HTR-8/SVneo (cell line): ENCODE measurements at places on chromosomes 7 and 10.

GRCh38 chr7:134739362-134739761 lies 40.1 kb upstream of the CALD1 start:
- no peak for DNase-seq

GRCh38 chr7:25460433-25460832 lies 232.1 kb upstream of the NPVF start:
- DNase-seq = no peak

DNA sequence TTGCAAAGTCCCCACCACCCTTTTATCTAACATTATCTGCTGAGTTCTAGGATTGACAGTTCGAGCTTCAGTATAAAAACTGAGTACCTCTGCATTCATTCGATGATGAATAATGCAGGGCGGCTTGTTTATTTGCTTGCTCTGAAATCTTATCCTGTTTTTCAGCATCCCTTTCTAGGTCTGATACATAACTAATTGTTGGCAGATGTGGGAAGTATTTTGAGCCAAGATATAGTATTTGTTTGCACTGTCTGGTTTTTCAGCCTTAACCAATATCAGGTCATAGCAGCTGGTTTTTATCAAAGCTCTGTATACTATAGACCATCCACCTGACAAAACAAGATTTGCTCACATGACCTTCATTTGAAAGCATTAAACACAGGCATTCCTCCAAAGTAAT lies 161.4 kb downstream of the TFEC start:
- no peak for DNase-seq

DNA sequence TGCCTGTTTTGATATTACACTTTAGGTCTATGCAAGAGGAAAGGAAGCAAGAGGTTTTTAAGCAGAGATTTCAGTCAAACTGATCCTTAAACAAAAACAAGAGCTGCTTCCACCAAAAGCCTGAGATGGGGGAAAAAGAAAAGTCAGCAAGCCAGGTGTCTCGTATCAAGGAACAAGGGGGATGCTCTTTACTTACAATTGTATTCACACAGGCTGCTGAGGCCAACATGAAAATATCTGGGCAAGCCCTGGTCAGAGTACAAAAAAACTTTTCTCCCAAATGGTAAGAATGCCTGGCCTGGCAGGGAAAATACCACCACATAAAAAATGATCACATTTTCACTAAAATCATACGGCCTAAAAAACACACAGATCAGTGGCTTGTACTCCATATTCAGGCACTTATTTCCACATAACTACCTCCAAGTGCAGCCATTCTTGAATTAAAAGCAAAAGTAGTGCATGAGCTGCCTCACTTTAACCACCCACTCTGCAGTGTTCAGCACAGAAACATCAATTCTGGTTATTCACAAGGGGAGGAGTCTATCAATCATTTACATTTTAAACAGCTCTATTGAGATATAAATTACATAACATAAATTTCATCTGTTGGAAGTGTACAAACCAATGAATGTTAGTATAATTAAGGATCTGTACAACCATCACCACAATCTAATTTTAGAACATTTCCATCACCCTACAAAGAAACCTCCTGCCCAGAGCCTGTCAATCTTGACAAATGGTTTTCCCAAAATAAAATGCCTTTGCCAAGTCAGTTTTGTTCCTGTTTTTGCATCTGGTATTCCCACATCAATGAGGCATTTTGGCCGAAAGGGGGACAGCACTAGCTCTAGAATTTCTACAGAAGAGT lies 70.2 kb downstream of the GRB10 start:
- no peak for DNase-seq

- no peak for DNase-seq
Observed at GRCh38 chr7:81197266-81197665, 278.4 kb upstream of the SEMA3C start.

DNA sequence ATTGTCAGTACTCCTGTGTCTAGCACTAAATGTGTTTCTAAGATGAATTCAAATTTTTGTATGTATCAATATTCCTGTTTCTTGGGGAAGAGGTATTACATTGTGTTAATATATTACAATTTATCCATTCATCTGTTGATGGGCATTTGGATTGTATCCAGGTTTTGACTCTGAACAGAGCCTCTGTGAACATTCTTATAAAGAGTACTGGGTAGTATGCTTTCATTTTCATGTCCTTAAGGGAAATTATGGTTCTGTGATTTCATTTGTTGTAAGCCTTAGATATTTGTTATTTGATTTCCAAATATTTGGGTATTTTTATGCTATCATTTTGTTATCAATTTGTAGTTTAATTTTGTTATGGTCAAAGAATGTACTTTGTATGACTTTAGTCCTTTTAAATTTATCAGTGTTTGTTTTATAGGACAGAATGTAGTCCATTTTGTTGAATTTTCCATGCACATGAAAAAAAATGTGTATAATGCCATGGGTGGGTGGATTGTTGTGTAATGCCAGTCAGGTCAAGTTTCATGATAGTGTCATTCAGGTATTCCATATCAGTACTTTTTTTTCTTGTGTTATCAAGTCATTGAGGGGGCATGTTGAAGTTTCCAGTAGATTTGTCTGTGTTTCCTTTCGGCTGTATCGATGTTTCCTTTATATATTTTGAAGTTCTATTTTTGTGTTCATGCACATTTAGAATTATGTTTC lies 38.4 kb downstream of the STAM start:
- DNase-seq = no peak

GRCh38 chr10:131859341-131860020 lies 41.3 kb upstream of the PPP2R2D start:
- DNase-seq = no peak

DNA sequence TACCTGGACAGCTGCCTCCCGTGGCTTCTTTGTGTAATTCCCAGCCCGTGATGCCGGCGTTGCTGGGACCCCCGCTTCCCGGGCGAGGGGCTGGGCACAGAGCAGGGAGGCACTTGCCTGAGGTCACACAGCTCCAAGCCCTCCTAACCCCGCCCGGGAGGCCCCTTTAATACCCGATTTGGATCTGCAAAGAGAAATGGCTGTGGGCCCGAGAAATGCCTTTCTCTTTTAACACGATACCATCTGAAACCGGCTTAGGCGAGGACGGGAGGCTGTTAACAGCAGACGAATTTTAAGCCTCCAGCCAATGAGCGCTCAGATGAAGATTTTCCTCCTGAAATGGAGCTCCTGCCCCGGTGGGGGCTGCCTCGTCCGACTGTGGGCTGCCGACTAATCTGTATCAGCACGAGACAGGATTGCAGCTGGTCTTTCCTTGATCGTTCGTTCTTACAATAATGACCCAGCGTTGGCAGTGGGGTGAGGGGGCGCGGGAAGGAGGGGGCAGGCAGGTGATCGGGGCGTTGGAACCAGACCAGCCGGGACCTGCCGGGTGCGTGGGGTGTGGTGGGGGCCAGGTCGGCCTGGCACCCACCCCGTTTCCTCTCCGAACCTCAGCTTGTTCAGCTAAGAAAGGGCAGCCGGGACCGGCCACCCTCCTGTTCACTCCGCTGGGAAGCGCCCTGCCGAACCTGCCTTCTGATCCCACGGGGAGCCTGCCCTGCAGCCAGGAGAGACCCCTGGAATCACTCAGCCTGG lies 36.2 kb upstream of the FOXL3 start:
- DNase-seq = no peak

DNA sequence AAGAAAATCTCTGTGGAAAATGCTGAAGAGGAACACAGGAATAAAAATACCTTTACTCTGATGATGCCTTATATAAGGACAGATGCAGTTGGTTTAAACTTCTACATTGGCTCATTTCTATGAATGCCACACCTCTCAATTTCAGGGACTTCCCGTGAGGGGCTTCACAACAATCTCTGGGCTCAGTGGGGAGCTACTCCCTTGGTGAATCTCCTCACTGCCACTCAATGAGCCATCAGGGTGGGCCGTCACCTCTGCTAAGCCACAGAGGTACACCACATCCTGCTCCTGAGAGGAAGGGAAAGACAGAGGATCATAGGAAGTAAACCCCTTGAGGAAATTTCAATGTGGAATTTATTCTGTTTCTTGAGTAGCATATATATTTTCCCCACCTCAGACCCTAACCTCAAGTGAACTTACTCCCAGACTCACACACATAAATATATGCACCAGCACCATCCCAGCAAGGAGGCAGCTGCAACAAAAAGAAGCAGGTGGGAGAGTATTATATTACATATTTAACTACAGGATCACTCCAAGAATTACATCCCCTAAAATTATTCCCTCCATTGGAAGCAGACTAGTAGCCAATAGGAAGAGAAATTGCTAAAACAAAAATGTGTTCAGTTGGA lies 63.3 kb upstream of the PRSS1 start:
- no peak for DNase-seq

DNA sequence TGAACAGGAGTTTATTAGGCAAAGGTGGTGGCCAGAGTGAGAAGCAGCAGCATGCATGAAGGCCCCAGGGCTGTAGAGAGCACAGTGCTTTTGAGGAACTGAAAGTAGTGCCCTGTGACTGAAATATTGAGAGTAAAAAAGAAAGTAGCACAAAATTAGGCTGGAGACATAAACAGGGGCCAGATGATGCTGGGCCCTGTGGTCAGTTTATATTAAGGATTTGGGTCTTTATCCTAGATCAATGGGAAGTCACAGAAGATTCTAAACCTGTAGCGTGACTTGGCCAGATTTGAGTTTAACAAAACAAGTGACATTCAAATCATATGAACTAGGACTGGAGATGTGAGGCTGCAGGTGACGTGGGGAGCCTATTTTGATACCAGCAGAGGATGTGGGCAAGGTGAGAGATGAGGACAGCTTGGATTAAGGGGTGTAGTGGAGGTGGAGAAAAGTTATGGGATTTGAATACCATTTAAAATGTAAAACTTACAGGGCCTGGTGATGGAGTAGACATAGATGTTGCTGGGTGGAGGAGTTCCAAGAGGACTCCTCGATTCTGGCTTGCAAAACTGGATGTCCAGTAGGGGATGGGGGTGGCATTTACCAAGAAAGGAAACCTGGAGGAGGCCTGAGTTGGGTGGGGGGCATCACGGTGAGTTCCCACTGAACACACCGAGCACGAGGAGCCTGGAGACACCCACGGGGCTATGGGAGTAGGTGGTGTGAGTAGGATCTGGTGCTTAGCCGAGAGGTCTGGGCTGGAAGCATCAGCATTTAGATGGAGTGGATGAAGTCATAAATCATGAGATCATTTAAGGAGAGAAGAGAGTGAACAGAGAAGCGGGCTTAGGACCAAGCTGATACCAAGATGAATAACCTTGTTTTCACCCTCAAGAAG lies 52.8 kb downstream of the HHEX start:
- no peak for DNase-seq

DNA sequence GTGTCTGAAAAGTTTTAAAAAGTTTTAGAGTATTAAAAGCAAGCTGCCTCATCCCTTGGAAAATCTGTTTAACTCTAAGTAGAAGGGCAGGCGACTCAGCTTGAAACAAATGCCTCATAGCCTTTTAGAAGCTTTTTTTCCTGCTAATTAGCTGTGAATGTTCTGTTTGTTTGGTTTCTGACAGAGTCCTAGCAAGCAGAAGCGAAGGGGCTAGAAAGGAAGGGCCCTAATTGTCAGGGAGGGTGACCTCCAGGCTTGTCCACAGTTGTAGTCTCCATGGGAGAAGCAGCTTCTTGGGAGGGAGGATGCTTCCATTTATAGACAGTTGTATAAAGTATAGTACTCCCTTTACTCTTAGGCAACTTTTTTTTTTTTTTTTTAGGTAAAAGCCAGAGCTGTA lies 90.9 kb downstream of the DNAJC1 start:
- no peak for DNase-seq

DNA sequence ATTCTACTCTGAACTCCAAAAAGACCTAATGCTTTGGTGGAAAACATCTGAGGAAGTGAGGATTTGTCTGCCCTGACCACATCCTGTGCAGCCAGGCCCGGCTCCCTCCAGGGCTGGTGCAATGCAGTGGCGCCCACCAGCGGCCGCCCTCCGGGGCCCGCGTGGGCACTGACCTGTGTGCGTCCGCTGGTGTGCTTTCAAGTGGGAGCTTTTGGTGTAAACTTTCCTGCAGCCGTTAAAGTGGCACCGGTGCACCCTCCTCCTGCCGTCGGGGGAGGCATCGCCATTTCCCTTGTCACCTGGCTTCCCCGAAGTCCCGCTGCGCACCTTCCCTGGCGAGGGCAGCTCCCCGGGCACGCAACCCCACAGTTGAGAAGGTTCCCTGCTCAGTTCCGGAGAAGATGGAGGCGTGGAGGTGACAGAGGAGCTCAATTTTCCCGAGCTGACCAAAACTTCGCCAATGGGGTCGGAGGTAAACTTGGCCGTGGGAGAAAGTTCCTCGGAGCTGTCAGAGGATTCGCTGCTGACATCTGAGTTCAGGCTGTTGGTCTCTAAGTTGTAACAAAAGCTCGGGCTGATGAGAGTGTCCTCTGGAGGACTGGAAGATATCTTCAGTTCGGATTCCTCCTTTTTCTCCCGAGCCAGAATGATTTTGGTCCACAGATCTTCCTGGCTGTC lies 3.4 kb downstream of the KLF6 start:
- DNase-seq = no peak

- DNase-seq = no peak
Observed at GRCh38 chr10:71846816-71847215, 4.2 kb downstream of the PSAP start.

DNA sequence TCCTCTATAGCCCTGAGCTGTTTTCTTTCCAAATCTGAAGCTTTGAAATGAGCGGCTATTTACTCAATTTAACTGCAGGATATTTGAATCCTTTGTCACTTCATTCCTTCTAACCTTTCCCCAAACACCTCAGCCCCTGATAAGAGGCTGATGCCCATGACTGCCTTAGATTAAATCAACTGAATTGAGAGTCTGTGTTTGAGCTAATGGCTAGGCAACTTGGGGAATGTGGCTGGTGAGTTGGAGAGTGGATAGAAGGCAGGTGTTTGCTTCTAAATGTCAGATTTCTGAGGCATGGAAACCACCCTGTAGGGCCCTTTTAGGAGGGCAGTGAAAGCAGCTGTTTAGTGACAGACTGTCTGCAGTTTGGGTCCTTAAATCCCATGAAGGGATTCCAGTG lies 759.9 kb downstream of the LRMDA start:
- DNase-seq = no peak

- no peak for DNase-seq
Observed at GRCh38 chr7:131544449-131545301, 11.8 kb downstream of the PODXL start.

GRCh38 chr10:74728225-74728624 lies 98.2 kb upstream of the KAT6B start:
- DNase-seq = no peak

- DNase-seq = no peak
Observed at GRCh38 chr10:77514870-77515269, 122.7 kb downstream of the KCNMA1 start.

DNA sequence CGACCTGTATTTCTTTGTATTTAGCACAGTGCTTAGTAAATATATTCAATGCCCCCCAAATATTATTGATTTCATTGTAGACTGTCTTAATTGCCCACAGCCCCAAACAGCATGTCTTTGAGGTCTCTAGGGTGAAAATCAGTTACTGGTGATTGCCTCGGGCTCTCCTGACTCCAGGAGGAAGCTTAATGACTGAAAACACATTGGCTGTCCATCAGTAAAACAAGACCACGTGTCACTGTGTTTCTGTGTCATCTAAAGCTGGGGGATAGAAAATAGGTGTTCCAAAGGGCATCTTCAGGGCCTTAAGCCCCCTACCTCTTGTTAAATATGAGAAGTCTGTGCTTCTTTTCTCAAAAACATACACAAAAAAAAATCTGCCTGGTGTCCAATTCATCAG lies 67.9 kb downstream of the CACNA2D1 start:
- no peak for DNase-seq
